GM23338 (cell line): ENCODE measurements at places on chromosomes 3 and 15. TPM values are rescaled to one million over a fixed set of nuclear protein-coding genes. Genes with fewer than 3 reads are reported as not detected.

The SHC4 gene
- 0.21 and 0.31 TPM in 2 replicates for total RNA-seq

The IQGAP1 gene
- total RNA-seq: 136 and 159 TPM in 2 replicates

The C3orf85 gene
- total RNA-seq: not detected in 2 replicates

The NPAP1 gene
- 0.24 and 0.47 TPM in 2 replicates for total RNA-seq

The CCDC66 gene
- total RNA-seq: 20.1 and 26.9 TPM in 2 replicates
